Sigmoid colon (tissue), 7 donors: ENCODE measurements at places on chromosomes 5 and 9. TPM values are rescaled to one million over a fixed set of nuclear protein-coding genes. Genes with fewer than 3 reads are reported as not detected.

DNA sequence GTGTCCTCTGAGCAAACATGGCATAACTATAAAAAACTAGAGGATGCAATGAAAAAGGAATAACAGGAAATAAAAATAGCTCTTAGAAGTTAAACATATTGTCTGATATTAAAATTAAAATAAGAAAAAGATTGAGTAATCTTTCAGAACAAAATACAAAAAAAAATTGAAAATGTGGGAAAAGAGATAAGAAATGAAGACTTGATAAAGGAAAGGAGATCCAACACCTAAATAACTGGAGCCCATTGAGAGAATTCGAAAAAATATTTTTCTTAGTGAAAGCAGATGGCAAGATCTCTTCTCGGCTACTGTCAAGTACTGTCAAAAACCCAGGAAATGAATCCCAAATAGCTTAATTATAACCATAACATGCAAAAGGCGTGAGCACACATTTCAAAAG lies 24.9 kb downstream of the LIFR start:
- DNase-seq = no peak

DNA sequence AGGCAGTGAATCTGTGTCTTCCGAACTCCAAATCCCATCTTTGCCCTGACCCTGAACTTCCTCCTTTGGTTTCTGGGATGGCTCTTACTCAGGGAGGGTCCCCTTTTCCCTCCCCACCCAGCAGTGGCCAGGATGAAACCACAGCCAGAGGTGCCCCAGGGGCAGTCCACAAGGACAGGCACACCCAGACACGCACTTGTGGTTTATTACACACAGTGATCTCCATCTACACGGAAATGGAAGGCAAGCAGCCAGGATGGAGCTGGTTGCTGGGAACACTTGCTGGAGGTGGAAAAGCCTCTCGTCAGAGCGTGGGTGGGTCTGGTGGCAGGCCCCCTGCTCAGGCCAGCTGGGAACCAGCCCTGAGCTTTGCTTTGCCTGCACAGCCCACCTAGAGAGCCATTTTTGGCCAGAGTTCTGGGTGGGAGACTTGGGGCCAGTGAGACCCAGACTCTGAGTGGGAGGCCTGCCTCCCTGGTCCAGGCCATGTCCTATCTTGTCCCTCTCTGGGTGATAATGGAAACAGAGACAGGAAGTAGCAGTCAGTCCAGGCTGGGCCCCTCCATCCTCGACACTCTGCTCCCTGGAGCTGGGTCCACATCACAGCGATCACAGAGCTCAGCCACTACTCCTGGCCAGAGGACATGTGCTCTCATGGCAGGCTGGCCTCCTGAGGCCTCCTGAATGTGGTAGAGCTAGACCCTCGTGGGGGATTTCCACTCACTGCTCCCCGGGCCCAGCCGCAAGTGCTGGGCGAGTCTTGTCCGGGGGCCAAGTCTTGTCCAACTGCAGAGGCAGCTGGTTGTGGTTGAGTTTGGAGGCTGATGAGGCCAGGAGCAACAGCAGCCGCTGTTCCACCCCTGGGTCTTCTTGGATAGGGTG lies 5.1 kb upstream of the PHYKPL start:
- DNase-seq = no peak

Gene TMEM252
- total RNA-seq = not detected

Gene ABO
- 1.5 TPM for total RNA-seq

Gene ZNG1E
- 29.4 TPM for total RNA-seq

GRCh38 chr5:56080375-56081052 lies 85.8 kb upstream of the IL6ST start:
- no peak for DNase-seq

DNA sequence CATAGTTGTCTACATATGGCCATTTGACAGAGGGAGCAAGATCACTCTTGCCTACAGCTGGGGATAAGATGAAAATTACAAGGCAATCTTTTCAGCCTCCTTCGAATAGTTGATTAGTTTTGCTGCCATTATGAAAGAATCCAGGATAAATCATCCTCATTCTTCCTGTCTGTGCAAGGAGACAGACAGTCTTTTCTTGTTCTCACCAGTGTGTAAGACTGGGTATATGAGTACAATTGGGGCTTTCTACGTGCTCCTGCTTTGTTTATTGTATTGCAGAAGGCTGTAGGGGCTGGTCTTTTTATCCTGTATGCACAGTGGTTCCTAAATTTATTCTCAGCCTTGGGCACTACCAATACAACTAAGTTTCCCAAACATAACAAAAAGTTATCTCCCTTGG lies 76.8 kb downstream of the SPEF2 start:
- DNase-seq = no peak

Gene RALGDS
- 35.2 TPM for total RNA-seq

- DNase-seq = no peak
Measured at GRCh38 chr5:81383867-81384266, 10.1 kb downstream of the ACOT12 start.

Gene ACER2
- 3.6 TPM for total RNA-seq

Gene LRRC19
- not detected for total RNA-seq

Gene ALDH1A1
- total RNA-seq = 331 TPM

- DNase-seq = no peak
Measured at GRCh38 chr9:89375191-89375760, 57.0 kb downstream of the SECISBP2 start.

DNA sequence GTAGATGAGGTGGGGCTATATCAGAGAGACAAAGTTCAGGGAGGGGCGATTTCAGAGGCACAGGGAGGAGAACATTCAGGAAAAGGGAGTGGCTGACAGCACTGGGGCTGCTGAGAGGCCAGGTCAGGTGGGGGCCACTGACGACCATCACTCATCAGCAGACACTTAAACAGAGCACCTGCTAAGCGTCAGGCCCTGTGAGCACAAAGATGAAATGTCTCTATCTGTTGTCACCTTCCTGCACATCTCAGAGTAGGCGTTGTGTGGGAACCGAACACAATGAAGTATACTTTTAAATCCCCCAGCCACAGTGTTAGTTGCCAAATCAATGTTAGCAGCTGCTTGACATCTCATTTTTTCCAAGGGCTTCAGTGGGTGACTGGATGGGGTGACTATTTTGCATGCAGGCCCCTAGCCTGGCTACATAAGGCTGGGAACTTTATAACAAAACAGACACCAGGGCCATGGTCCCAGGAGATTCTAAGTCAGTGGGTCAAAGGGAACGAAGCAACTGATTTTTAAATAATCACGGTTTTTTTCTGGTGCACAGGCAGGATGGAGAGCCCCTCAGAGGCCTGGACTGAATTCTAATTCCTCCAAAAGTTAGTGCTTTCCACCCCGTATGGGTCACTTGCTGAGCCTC lies 31.1 kb upstream of the ANKRD18A start:
- no peak for DNase-seq

DNA sequence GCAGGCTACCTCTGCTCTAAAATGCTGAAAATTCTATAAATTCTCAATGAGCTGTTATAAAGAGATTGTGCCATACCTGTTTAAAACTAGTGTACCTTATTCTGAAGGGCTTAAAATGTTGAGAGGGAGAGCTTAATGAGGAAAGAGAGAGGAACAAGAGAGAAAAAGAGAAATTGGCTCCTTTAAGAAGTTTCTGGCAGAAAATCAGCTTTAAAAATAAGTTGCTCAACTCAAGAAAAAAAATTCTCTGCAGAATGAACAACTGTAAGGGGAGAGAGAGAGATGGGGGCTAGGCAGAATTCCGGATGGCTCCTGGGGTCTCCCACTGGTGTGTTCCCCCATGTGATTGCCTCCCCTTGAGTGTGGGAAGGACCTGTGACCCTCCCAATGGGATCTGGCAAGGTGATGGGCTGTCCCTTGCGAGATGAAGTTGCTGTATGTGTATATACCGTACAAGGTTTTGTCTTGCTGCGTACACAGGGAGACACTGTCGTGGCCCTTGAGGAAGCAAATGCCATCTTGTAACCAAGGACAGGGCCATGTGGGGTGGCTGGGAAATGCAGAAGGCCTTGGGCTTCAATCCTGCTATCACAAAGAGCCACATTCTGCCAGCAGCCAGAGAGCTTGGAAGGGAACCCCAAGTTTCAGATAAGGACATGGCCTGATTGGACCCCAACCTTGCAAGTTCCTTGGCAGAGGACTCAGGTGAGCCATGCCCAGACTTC lies 64.3 kb upstream of the S1PR3 start:
- no peak for DNase-seq

DNA sequence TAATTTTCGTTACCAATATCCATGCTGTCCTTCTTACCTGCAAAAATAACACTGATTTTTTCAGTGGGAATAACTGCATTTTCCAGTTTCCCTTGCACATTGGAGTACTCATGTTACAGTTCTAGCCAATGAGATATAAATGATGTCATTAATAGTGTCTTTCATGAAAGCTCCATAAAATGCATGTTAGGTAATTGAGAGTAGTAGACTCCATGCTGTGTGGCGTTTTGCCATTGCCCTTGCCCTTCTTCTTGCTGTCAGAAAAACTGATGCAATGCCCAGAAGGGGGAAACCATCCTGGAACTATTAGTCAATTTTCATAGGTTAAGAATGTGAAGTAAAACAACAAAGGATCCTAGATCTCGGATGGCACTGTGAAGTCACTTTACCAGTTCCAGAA lies 1765.3 kb downstream of the EFNA5 start:
- no peak for DNase-seq

DNA sequence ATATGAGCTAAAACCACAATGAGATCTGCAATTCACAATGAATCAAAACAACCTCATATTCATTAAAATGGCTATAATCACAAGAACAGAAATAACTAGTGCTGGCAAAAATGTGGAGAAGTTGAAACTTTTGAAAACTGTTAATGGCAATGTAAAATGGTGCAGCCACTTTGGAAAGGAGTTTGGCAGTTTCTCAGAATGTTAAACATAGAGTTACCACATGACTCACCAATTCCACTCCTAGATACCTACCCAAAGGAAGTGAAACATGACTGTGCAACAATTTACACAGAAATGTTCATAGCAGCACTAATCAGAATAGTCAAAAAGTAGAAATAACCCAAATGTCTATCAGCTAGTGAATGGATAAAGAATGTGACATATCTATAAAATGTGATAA lies 862.2 kb downstream of the DTWD2 start:
- no peak for DNase-seq

Gene MLANA
- total RNA-seq = not detected

DNA sequence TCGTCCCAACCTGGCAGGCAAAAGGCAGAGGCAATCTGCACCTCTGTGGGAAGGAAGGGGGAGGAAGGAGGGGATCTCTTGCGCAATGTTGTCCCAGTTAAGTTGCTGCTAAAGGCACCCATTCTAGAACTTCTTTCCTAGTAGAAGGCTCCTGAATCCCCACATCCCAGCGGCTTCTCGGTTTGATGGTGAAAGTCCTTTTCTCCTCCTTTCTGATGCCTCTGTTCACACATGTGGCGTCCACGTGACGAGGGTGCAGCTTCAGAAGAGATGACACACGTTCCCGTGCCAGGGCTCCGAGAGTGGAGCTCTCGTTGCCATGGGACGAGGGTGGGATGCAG lies 96.9 kb upstream of the FCN2 start:
- peak; percentile 84 for DNase-seq

GRCh38 chr5:155459889-155460500 lies 446.4 kb downstream of the KIF4B start:
- no peak for DNase-seq

- no peak for DNase-seq
Measured at GRCh38 chr5:1468247-1468612, 23.0 kb upstream of the SLC6A3 start.

DNA sequence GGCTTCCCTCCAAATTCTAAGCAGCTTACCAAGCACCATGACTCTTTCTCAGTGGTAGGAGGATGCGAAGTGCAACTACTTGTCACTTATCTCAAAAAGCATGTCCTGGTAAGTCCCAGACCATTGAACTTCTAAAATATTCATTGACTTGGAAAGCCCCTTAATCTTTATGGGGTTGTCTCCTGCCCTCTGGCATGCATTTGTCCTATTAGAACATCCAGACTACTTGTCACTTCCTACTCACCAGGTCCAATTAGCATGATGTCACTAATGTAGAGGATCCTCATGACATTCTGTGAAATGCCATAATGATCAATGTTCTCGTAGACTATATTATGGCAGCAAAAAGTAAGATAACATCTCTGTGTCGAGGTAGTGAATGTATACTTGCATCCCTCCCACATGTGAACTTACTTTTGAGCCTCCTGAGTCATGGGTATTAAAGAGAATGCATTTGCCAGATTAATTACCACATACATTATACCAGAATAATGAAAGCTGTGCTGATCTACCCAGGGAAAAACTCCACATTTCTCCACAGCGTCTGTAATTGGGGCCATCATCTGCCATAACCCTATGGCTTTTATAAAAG lies 63.5 kb upstream of the RAD23B start:
- DNase-seq = no peak

GRCh38 chr5:143004361-143005145 lies 234.4 kb downstream of the ARHGAP26 start:
- no peak for DNase-seq

Gene NRG2
- 6.4 TPM for total RNA-seq

DNA sequence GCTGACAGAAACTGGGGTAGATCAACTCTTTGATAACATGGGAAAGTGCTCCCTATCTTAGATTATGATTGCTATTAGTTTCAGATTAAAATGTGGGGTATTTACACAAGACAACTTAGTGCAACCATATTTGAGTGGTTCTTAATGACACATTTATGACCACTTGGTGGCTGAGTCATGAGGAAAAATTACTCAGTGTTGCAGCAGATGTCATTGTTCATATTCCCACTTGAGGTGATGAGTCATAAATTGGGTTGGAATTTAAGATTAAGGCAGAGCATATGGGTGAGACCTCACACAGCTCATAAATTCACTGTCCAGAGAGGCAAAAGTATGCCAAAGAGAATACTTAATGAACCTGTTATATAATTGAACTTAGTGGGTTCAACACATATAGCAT lies 408.3 kb downstream of the DMRT2 start:
- DNase-seq = no peak

GRCh38 chr9:132031467-132032237 lies 48.0 kb downstream of the MED27 start:
- DNase-seq = no peak

DNA sequence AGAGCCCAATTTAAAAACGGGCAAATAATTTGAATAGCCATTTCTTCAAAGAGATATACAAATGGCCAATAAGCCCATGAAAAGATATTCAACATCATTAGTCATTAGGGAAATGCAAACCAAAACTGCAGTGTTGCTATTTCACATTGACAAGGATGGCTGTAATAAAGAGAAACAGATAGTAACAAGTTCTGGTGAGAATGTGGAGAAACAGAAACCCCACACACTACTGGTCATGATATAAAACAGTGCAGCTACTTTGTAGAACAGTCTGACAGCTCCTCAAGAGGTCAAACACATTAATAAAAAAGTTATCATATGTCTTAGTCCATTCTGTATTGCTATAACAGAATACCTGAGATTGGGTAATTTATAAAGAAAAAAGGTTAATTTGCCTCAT lies 237.0 kb upstream of the GRAMD2B start:
- no peak for DNase-seq

Gene TMC1
- 1.5 TPM for total RNA-seq

GRCh38 chr5:157108976-157109375 lies at the start of gene HAVCR2:
Gene HAVCR2 (minus strand): TSS chr5:157109044. CDS start chr5:157108983, 61 bp downstream.
- no peak for DNase-seq

GRCh38 chr5:31702712-31703111 lies 63.8 kb downstream of the PDZD2 start:
- DNase-seq = no peak
